Urinary bladder (tissue), 4 donors: ENCODE measurements at places on chromosomes 11 and 22.
A peak's percentile ranks its signal among the peaks of the same experiment; 100 is the strongest.

DNA sequence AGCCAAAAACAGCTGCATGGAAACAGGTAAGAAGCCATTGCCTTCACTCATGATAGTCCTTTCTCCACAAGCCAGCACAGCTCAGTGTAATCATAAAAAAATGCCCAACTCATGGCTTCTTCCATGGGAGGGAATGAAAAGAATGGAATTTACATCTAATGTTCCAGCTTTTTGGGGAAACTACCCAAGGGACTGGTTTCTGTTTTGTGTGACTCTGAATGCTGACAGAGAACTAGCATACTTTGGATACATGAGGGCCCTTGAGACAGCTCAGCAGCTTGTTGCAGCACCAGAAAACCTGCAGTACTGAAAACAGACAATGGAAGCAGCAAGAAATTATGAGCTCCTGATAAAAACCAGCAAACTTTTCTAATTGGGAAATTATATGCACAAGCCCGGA, 24.2 kb upstream of the HORMAD2 start:
- DNase-seq, result no peak

GRCh38 chr22:17097062-17097461, 12.3 kb downstream of the IL17RA start:
- DNase-seq, result no peak

GRCh38 chr11:98616098-98616655, 404.6 kb upstream of the CNTN5 start:
- DNase-seq, result no peak

- peak; percentile 59 for DNase-seq
Observed at GRCh38 chr11:19679952-19680828, 32.4 kb upstream of the NAV2 start.

GRCh38 chr11:126816645-126817044, 183.9 kb downstream of the KIRREL3 start:
- DNase-seq, result no peak
